ENCODE measurements at places on chromosomes 3 and 15.

GRCh38 chr3:16288664-16289063, 23.7 kb downstream of the OXNAD1 start:
- DNase-seq: no peak

DNA sequence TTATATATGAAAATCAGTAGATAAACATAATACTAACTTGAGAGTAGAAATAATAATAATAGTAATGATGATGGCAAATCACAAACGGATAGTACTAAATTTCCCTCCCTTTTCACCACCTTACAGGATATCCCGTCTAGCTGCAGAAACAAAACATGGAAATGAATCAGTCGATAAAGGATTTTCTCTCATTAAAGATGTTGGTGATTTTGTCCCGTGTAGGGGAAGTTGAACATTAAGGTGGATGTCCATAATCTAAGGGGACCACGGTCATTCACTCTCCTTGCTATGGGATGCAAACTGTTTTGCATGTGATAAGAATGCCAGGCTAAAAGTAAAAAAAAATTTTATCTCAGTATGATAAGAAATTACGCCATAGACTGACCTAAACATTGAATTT, 1027.7 kb upstream of the NR2F2 start:
- no peak for DNase-seq

- no peak for DNase-seq
These were observed 12.4 kb downstream of the BMF start for GRCh38 chr15:40096094-40096891.

DNA sequence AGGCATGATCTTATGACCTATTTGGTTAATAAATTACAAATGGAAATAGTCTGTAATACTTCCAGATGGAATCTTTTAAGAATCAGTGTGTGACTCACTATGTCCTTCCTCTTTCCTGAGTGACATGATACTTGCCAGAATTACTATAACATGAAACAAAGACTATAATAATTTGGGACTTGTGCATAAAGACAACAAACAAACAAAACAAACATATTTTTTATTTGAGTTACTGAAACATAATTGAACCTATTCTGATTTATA, 1268.1 kb downstream of the OTOL1 start:
- DNase-seq: no peak

GRCh38 chr3:62496503-62496902, 123.2 kb upstream of the FEZF2 start:
- DNase-seq: no peak

DNA sequence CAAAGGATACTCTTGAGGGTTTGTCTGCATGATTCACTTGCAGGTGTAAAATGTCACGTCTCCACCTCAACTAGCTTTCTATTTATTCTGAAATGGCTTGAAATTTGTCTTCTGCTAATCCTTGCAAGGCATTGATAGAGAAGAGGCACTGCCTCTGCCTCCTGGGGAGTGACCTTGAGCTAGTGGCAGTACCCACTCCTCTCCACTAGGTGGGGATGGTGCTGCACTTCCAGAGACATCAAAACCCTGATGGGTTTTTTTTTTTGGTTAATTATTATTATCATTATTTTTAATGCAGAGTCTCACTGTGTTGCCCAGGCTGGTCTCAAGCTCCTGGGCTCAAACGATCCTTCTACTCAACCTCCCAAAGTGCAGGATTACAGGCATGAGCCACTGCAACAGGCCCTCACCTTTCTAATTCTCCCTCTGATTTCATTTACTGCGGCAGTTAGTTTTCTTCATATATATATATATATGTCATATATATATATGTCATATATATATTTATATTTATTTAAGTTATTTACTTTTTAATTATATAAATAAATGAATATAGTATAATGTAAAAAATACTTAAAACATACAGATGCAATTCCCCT, 117.6 kb upstream of the EIF1B start:
- DNase-seq: no peak

GRCh38 chr3:129183569-129184395, at the start of gene CNBP:
Gene CNBP, minus strand, starts transcription at chr3:129183896. Its CDS starts 12,139 bp downstream, at chr3:129171757.
- peak; percentile 75 for DNase-seq

DNA sequence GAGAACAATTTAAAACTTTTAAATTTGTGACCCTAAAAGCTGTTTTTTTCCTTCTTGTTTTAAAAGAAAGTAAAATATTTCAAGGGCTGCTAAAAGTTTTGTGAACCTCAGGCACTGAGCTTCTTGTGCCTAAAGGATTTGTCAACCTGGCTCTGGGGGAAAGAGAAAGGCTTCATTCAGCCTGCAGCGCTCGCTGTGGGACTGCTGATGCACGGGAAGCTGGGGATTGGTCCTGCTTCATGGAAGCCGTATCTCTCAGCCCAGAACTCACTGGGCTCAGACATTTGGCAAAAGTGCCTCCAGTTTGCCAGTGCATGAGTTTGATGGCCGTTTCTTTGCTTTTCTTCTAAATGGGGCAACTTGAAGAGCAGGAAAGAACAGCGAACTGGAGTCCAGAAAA, 30.8 kb downstream of the TPRG1 start:
- no peak for DNase-seq

DNA sequence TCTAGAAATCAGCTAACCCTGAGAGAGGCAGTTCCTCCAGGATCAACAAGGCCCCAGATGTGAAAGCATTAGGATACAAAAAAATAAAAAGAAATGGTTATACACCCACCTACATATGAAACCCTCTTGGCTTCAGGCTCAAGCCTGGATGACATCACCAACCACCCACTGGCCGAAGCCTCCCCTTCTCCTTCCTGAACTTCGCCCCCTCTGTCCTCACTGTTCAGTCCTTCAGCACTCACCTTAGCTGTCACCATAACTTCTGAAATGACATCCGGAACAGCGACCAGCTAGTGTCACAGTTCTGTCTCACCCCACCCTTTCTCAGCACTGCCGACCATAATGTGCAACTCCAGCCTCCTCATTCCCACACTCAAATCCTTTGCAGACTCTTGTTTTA, 98.7 kb downstream of the PLCH1 start:
- no peak for DNase-seq

- no peak for DNase-seq
These were observed 429.7 kb downstream of the RAP2B start for GRCh38 chr3:153591561-153592245.

- no peak for DNase-seq
These were observed 62.8 kb upstream of the MEX3B start for GRCh38 chr15:82108489-82109078.

- no peak for DNase-seq
These were observed 162.8 kb downstream of the SLC9A9 start for GRCh38 chr3:143685491-143685890.

GRCh38 chr15:40894681-40895448, 615 bp downstream of the VPS18 start:
- no peak for DNase-seq

DNA sequence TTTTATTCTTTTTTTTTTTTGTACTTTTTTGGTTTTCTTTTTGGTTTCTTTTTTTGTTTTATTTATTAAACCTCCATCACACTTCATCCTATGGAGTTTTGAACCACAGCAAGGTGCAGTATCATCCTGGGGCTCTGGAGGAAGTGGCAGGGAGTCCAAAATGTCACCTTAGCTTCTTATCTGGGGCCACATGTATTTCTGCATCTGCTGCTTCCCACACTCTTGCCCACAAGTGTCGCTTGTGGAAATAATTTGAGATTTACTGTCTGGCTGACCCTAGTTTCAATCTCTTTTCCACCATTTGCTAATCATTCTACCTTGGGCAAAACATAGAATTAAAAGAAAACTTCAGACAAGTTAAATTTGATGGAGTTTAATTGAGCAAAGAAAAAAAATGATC, 6.4 kb downstream of the OPA1 start:
- DNase-seq: no peak

- no peak for DNase-seq
These were observed 170.3 kb downstream of the CHDH start for GRCh38 chr3:53675942-53676341.

DNA sequence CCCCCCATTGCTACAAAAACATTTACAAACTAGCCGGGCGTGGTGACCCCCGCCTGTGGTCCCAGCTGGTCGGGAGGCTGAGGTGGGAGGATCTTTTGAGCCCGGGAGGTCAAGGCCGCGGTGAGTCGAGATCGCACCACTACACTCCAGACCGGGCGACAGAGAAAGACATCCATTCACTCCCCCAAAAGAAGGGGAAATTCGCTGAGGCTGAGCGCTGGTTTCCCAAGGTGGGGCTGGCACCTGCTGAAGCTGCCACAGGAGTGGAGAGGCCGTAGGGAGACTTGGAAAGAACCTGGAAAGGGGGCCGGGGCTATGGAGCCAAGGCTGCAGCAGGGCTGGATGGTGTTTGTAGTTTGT, 732 bp upstream of the CRTC3 start:
- DNase-seq: no peak

All from epithelial cell of prostate (primary cell).